Endothelial cell of umbilical vein (primary cell): ENCODE measurements at places on chromosomes 6 and 20. TPM values are rescaled to one million over a fixed set of nuclear protein-coding genes. Genes with fewer than 3 reads are reported as not detected.

C6orf52 gene
- not detected in 2 replicates for total RNA-seq

CGAS gene
- 7.3 and 7.4 TPM in 2 replicates for total RNA-seq

VGLL2 gene
- not detected in 2 replicates for total RNA-seq

SNAI1 gene
- 13.4 and 14.5 TPM in 2 replicates for total RNA-seq

NR2E1 gene
- not detected in 2 replicates for total RNA-seq
